ENCODE measurements at places on chromosomes 5 and 9. TPM values are rescaled to one million over a fixed set of nuclear protein-coding genes. Genes with fewer than 3 reads are reported as not detected.

Gene NR2F1
- total RNA-seq: 14.1 TPM

Gene CCDC152
- 0.20 TPM for total RNA-seq

Gene PTCD2
- 9.5 TPM for total RNA-seq

Gene CCDC127
- 5.3 TPM for total RNA-seq

Gene EQTN
- not detected for total RNA-seq

Gene FCN2
- total RNA-seq: not detected

Gene MEIKIN
- not detected for total RNA-seq

Gene ZNF782
- 1.4 TPM for total RNA-seq

Gene ZNF300
- 3.4 TPM for total RNA-seq

All from mammary microvascular endothelial cell (primary cell).